ENCODE measurements at places on chromosomes 6 and 20.
A peak's percentile ranks its signal among the peaks of the same experiment; 100 is the strongest.

DNA sequence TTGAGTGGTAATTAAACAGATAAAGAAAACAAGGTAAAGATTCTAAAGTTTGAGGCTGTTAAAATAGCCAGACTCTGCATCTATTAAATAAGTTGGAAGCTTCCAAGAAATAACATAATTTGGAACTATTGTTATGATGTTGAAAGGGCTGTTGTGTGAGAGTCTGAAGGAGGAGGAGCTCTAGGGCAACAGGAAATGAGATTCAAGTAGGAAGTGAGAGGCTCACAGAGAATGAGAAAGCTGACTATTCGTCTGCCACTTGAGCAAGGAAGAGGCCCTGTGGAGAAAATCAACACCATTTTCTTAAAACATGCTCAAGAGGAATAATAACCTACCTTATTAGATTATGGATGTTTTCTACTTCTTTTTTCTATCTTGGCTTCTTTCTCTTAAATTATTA is 185.2 kb downstream of the SLC24A3 start:
- DNase-seq, result no peak

- no peak for DNase-seq
These were observed 105.8 kb downstream of the MAFB start for GRCh38 chr20:40583205-40583604.

- no peak for DNase-seq
These were observed 164.1 kb upstream of the ECI2 start for GRCh38 chr6:4299476-4299875.

- DNase-seq, result no peak
These were observed 92.4 kb downstream of the PPP1R14C start for GRCh38 chr6:150235218-150235617.

DNA sequence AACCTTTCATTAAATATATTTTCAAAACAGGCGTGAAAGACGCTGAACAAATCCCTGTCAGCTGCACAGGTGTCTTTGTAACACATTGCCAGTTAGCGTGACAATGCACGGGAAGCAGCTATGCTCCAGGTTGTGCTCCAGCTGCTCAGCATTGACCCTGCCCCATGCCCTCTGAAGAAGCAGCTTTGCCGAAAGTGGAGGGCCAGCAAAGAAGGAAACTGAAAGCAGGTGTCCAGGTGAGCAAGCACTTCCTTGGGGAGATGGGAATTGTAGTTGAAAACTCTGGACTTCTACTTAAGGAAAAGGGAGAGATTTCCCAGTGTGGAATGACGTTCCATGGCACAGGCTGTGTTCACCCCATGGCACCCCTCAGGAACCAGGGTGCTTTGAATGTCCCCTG is 125.7 kb downstream of the TTLL2 start:
- DNase-seq, result no peak

GRCh38 chr6:168858926-168859325 is 394.7 kb downstream of the THBS2 start:
- DNase-seq, result no peak

DNA sequence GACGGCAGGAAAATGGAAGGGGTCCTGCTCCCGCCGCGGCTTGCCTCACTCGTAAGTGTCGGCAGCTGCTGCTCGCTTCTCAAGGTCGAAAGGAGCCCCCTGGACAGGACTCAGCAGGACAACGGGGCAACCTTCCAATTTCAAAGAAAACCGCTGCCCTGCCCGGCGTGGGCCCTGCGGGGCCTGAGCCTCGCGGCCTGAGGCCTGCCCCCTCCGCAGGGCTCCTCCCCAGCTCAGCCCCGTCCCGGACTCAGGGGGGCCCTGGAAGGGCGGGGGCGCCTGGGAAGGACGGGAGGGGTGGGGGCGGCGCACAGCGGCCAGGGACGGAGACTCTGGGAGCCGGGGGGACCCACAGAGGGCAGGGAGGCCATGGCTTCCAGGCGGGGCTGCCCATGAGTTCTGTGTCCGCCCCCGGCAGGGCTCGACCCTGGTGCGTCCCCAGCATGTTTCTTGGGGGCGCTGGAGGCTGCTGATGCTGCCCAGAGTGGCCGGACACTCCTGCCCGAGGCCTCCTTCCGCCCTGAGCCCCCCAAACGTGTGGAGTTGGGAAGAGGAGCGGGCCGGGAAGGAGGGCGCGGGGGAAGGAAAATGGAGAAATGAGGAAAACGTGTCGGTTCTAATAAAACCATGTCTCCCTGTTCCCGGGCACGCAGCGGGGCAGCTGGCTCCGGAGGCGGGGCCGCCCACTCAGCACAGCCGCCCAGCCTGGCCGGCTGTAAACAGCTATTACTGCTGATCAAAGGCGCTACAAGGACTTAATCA is 114.6 kb downstream of the DLL1 start:
- peak; percentile 39 for DNase-seq

DNA sequence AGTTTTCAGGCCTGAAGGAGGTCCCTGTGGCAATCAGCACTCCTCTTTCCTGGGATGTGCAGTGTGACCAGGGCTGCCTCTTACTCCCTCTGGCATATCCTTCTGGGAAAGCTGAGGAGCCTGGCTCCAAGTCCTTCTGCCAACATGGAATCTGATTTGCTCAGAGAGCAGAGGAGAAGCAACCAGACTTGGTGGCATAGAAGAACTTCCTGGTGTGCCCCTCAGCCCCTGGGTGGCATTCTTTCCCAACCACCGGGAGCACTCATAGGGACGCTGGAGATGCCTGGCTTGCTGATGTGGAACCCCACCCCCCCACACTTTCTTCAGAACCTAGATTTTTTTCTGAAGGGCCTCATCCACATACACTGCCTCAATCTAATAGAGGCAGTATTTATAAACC is 107.6 kb upstream of the TRAF3IP2 start:
- DNase-seq, result no peak

DNA sequence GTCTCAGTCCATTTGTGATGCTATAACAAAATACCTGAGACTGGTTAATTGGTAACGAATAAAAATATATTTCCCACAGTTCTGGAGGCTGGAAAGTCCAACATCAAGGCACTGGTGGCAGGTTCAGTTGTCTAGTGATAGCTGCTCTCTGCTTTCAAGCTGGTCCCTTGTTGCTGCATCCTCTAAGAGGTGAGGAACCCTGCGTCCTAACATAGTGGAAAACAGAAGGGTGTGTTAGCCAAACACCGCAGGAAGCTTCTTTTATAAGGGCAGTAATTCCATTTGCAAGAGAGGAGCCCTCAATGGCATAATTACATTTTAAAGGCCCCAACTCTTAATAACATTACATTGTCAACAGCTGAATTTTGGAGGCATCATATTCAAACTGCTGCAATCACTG is 372.7 kb downstream of the ADGRB3 start:
- no peak for DNase-seq

DNA sequence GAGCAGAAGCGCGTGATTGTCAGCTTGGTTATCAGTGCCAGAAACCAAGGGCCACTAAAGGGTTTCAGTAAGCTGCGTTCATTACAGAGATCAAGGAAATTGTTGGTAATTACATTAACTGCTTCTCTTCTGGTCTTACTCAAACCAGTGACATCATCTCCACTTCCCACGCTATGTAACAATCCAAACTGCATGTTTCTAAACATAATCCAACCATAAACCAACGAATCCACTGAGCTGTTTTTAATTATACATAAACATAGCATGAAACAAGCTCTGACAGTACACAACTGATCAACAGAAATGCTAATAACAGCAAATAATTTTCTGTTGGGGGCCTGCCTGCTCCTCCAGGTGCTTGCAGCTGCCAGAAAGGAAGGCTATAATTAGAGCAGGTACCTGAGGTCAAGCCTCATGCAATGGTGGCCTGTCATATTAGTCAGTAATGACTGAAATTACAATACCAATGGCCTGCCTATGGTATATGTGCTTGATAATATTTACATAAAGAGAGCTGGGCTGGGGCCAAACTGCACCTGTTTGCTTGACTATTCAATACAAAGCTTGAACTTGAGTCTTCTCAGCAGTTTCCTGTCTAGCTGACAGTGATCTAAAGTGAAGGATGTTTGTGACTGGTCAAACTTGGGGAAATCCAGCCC is 40.1 kb downstream of the ILRUN start:
- DNase-seq, result peak; percentile 46

DNA sequence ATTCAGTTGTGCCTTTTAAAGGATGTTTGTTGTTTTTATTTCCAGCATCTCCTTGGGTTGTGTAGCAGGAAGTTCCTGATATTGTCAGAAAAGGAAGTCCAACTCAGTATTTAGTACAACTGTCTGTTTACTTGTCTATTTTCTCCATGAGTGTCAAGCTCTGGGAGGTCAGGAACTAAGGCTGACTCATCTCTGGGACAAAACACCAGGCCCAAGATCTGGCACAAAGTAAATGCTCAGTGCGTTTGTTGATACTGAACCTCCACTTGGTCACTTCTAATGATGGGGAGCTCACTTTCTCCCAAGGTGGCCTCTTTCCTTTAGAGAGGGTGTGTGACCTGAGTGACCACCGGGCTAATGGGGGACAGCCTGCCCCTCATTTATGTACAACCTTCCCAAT is 12.6 kb upstream of the PIGU start:
- DNase-seq, result no peak

All from NCI-H2227 treated with DMSO at 0.1 percent for 48 hours (cell line).